Activated CD8-positive, alpha-beta memory T cell treated with anti-CD3 and anti-CD28 coated beads for 4 hours (primary cell): ENCODE measurements at places on chromosomes 3 and 15.

- DNase-seq: no peak
These were observed 6.0 kb downstream of the SSR3 start for GRCh38 chr3:156548902-156549301.

GRCh38 chr3:179630753-179631451 is 21.9 kb upstream of the USP13 start:
- DNase-seq: no peak

GRCh38 chr3:51968170-51968775 is 1.0 kb upstream of the PCBP4 start:
- DNase-seq: no peak

DNA sequence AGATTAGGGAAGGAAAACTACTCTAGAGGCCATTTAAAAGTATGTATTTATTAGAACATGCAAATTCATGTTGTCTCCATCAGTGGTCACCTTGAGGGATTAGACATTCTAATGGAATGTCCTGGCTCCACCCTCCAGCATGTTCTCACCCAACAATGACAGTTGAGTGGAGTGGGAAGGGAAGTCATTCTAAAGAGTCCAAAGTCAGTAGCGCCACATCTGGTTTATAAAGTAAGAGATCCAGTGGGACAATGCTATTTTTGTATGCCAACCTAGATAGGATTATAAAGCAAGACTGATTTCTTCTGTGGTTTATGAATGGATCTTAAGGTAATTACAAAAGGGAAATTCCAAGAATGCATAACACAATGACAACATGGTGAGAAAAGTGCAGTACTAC is 33.3 kb downstream of the SLC24A1 start:
- DNase-seq: no peak

DNA sequence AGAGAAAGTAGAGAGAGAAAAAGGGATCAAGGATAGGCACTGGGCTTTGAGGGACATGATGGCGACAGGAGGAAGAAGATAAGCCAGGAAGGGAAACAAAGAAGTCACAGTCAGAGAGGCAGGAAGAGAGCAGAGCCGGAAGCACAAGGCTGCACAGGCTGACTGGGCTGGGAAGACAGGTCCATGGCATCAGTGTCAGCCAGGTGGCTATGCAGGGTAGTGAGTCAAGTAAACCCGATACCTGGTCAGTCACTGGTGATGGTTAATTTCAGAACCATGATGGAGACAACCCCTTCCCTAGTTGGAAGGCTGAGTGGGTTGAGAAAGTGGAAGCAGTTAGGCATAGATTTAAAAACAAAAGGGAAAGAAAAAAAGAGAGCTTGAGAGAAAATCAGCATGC is 203.8 kb downstream of the EPHB1 start:
- DNase-seq: no peak

DNA sequence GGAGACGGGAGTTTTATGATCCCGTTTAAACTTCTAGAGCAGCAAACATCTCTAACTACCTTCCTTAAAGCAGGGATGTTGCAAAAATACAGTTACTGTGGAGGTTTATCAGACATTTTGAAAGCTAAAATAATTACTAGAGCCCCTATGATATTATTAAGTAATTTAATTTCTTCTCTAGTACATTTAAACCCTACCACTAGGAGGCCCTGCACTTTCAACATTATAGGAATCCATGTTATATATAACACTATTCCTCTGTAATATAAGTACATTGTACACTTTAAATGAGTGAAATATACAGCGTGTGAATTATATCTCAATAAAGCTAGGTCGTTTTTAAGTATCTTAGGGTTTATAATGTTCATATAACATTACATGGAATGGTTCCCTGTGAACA is 11.5 kb downstream of the SETMAR start:
- DNase-seq: no peak

GRCh38 chr3:143363949-143364348 is 244.4 kb downstream of the CHST2 start:
- DNase-seq: no peak

GRCh38 chr15:63234451-63234870 is 42.9 kb upstream of the APH1B start:
- DNase-seq: no peak

DNA sequence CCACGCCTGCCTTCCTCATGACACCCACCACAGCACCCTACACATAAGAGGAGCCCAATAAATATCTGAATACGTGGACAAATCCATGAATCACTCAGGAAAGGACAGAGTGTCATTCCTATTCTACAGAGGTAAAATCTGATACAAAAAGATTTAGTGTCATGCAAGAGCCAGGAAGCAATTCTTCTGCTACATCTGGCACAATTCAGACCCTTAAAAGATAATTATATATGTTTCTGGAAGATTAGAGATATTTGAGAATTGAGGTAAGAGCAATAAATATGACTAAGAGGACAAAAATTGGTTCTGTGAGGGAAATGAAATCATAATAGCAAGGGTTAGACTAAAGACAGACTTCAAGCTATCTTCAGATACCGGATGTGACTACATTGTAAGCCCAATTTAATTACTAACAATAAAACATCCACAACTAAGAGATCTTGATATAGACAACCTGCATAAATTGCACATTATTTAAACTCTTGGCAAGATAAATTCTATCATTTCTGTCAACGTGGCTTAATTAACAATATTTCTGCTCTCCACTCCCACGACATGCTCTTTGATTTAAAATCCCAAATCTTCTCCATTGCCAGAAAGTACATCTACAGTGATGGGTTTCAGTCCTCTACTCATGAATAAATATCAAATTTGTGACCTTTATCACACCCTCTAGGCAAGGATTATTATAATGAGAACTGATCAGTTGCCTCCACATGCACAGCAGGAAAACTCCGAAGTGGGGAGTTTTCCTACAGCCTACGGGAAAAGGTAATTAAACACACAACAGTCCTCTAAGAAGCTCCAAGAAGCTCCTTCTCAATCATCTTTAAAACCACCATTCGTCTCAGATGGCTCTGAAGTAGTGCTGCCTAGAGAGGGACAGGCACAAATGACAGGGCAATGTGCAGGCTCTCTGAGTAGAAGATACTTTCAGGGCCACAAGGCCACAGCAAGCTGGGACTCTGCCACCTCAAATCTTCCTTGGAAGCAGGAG is 32.6 kb downstream of the MB21D2 start:
- DNase-seq: no peak

DNA sequence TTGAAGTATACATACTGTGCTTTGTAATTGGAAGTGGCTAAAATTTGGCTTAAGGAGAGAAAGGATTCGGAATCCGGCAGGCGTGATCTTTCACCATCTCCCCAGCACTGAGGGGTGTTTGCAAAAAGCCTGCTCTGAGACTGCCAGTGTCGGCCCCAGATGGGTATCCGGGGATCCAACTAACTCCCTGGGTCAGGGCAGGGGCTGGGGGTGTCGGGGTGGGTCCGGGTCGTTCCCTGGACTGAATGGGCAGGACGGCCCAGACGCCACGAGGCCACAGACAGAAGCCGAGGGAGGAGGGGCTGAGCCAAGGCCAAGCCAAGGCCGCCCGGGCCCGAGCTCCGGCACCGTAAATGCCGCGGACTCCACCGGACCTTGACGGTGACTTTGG is 349 bp downstream of the PPIB start:
- DNase-seq: no peak

DNA sequence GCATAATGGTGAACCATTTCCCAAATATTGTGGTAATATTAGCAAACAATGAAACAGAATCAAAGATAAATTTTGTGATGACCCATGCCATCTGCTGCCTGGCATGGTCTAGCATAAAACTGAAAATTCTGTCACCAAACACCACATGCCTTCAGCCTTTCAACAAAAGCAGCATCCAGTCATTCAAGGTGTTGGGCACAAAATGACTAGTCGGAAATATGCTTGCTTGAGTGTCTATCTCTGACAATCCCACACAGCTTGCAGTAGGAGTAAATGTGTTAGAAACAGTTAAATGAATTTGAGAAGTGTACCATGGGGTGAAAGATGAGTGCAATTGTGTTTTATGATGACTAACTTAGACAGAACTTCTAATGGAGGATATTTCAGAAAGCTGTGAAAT is 61.7 kb upstream of the CDIN1 start:
- DNase-seq: no peak

DNA sequence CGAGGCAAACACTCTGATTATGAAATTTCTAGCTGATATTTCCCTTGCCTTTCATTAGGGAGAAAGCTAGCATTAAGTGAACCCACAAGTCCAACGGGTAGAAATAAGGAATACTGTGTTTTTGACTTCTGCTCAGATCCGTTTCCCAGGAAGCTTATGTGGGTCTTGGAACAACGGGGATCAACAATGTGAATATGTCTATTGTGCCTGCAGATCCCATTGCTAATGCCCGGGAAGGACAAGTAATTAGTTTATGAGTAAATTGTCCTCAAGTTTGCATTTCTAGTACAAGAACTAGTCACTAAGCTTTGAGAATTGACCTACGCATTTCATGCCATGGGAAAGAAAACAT is 236.4 kb downstream of the UACA start:
- no peak for DNase-seq

DNA sequence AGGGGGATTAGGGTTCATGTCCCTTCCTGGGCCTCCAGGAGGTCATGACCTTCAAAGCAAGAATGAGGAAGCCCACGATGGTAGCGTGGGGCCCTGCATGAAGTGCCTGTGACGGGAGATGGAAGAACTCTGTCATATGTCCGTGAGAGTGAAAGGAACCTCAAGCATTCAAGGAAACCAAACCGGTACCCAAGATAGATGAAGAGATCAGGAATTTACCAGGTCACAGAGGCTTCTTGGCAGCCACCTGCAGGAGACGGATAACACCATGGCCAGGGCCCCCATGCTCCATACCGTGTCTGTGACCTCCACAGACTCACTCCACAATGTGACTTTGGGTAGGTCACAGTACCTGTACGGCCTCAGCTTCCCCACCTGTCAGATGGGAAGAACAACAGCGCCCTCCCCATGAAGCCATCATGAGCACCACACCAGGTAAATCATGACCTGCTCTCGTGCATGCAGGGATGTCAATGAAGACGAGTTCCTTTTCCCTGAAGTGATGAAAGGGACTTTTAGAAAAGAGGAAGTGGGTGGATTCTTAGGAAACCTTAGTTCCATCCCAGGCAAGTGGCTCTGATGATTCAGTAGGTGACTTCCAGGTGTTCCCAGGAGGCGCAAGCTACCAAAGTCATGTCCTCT is 23.3 kb upstream of the CYP11A1 start:
- DNase-seq: no peak

DNA sequence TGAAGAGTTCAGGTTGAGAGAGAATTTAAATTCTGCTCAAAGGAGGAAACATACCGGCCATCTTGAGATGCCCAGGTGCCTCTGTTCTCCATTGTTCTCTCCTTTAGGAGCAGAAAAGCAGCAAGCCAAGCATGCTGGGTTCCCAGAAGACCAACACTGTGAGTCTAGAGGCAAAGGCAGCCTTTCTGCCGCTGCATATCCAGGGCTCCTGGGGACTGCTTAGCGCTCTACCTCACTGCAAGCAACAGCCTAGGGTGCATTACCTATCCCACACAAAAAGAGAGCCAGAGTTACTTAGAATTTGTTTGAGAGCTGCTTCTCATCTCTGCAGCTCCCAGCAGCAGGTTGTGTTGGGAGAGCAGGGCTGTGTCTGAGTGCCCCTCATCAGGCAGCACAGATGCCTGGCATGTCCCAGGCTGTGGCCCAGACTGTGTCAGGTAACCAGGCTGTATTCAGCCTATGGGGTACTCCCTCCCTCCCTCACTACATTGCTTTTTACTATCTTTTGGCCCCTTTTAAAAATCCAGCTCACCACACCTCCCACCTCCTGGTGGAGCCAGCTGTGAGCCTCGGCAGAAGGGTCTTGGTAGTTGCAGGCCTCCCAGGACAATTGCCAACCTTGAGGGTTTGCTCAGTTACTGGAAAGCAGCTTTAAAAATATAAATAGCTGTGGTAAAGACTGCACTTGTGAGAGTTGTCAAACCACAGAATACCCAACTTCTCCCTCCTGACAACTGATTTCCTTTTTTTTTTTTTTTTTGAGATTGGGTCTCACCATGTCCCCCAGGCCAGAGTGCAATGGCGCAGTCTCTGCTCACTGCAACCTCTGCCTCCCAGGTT is 30.2 kb downstream of the BCL2L10 start:
- DNase-seq: no peak

DNA sequence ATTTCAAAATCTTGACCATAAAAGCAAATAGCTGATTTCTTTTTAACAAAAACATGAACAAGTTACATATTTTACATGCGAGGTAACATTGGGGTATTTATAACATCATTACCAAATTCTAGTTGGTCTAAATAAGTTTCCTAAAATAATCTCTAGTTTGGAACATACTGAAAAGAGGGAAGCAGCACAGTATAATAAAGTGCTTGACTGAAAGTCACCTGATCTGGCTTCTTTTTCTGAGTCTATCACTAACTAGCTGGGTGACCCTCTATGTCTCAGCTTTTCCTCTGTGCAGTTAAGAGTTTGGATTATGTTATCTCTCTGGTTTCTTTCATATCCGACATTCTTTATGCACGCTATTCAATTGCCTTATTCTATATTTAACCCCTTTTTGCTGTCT is 19.8 kb upstream of the CNTN4 start:
- DNase-seq: no peak

- DNase-seq: no peak
These were observed 125.5 kb downstream of the NSMCE3 start for GRCh38 chr15:29143909-29144635.

DNA sequence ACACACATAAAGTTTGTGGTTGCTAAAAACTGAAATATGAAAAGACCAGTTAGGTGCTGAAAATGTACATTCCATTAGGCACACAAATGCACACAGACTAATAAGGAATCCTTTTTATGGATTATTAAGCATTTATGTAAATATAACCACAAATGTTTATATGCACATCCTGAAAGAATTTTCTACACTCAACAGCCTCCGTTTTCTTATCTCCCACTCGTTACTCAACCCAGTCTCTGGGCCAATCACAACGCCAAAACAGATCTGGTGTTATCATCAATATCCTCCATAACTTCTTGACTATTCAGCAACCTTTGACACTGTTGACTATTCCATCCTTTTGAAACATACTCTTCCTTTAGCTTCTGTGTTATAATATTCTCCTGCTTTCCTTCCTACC is 136.4 kb downstream of the ATP8B4 start:
- no peak for DNase-seq

DNA sequence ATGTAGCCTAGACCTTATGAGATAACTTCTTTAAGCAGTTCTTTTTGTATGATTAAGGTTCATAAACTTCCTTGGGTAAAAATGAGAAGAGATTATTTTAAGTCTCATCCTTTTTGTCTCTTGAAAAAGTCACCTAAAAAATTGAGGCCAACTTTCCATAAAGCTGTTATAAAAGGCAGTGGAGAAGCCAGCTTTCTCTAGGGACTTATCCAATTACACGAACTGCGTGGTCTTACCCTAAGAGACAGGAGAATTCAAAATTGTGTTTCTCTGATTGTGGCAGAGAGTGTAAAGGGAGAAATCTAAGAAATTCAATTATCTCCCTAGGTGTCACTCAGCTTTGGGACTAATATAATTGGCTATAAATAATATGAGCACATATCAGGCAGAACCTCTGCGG is 262.0 kb downstream of the SHOX2 start:
- DNase-seq: no peak

DNA sequence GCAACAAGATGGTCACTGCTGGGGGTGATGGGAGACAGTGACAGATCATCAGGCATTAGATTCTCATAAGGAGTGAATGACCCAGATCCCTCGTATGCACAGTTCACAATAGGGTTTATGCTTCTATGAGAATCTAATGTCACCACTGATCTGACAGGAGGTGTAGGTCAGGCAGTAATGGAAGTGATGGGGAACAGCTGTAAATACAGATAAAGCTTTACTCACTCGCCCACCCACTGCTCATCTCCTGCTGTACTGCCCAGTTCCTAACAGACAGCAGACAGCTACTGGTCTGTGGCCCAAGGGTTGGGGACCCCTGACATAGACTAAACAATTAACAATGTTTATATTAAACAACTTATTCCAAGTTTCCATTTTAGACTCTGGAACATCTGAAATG is 25.4 kb downstream of the IFT80 start:
- DNase-seq: no peak
